CD8-positive, alpha-beta T cell (primary cell): ENCODE measurements at places on chromosomes 12 and 14.

DNA sequence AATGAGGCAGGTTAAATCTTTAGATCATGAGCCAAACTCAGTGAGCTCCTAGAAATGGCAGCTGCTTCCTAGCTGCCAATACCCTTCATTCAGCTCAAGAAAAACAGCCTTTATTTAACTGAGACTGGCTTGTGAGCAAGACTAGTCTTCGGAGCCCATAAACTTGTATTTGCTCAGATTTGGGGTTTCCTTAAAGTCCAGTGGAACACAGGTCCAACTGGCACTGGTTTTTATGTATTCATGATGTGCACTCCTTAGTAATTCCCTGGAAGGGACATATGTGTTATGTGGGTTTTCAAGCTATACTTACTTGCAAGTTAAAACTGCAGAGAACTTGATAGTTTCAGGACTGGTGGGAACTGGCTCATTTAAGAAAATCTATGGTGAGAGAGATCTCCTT lies 380.1 kb upstream of the TMEM132C start:
- DNase-seq, result no peak

DNA sequence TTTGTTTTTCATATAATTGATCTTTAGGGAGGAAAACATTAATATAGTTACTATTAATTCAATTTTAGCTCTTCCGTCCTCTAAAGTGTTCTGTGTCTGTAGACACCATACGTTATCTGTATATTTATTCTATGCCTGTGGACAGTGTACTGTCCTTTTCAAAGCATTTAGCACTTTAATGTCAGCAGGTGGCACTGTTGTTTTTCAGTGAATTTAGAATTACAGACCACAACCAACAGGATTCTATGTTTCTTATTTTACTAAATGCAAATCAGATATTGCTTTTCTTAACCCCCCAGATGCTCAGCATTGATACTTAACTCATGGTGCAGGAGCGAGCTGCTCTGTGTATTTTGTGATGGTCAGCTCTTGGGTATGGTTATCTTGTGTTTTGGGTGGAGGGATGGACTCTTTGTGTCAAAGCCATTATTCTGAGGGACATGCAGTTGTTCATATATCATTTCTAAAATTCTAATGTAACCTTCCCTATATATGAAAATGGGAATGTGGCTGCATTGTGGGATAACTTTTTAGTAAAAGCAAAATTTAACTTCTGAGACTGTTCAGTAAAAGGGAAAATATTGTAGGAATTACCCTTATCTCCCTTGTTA lies 65.2 kb downstream of the PAPOLA start:
- DNase-seq, result no peak

- no peak for DNase-seq
Observed at GRCh38 chr12:16607906-16608775, 2.2 kb upstream of the LMO3 start.

GRCh38 chr12:26643532-26644315 lies 189.3 kb downstream of the ITPR2 start:
- no peak for DNase-seq

GRCh38 chr12:104656383-104656782 lies 199.6 kb downstream of the CHST11 start:
- DNase-seq, result no peak

GRCh38 chr12:4172999-4173398 lies 100.6 kb upstream of the CCND2 start:
- no peak for DNase-seq

GRCh38 chr14:76236172-76237130 lies 84.7 kb downstream of the GPATCH2L start:
- DNase-seq, result no peak

GRCh38 chr12:131456301-131457027 lies 254.4 kb upstream of the SFSWAP start:
- no peak for DNase-seq

- DNase-seq, result no peak
Observed at GRCh38 chr12:113973109-113973904, 7.2 kb upstream of the RBM19 start.

GRCh38 chr14:84340938-84341337 lies 1189.0 kb upstream of the FLRT2 start:
- DNase-seq, result no peak

DNA sequence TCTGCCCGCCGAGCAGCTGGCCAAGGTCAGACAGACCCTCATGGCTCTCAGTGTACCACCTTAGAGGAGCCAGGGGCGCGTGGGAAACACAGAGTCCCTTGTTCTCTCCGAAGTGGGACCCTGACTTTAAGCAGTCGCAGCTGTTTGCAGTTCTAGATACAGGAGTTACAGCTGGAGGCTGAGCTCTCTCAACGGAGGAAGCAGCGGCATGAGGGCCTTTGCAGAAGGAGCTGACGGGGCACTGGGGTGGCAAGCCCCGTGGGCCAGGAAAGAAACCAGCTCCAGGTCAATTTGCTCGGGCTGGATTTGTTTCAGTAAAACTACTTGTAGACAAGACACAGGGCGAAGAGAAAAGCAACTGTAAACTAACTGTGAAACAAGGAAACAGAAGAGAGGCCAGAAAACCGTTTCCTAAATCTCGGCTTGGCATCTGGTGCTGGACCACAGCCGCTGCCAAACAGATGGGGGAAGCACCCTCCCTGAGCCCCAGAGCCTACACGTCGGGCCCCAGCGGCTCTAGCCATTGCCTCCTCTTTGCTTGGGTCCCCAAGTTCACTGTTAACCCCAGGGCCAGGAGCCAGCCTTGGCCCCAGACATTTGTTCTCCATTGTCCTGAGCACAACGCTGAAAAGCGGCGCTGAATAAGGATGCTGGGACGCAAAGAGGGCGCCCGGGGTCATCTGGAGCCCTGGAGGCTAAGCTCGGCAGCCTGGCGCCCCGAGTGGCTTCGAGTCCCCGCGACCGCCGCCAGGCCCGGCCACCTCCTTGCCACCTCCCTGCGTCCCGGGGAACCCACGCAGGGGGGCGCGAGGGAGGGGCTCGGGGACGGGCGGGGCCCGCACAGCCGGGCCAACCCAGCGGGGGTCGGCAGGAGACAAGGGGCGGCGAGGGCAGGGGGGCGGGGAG lies 914 bp upstream of the PACS2 start:
- DNase-seq, result no peak

DNA sequence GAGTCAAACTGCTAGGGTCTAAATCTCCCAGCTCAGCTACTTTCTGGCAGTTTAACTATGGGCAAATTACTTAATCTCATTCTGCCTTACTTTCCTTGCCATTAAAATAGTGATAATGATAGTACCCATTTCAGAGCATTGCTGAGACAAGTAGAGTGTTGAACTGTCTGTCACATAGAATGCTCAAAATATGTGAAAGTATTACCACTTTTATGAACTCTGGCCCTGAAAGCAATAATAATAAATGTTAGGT lies 19.9 kb downstream of the SRGAP1 start:
- DNase-seq, result no peak

DNA sequence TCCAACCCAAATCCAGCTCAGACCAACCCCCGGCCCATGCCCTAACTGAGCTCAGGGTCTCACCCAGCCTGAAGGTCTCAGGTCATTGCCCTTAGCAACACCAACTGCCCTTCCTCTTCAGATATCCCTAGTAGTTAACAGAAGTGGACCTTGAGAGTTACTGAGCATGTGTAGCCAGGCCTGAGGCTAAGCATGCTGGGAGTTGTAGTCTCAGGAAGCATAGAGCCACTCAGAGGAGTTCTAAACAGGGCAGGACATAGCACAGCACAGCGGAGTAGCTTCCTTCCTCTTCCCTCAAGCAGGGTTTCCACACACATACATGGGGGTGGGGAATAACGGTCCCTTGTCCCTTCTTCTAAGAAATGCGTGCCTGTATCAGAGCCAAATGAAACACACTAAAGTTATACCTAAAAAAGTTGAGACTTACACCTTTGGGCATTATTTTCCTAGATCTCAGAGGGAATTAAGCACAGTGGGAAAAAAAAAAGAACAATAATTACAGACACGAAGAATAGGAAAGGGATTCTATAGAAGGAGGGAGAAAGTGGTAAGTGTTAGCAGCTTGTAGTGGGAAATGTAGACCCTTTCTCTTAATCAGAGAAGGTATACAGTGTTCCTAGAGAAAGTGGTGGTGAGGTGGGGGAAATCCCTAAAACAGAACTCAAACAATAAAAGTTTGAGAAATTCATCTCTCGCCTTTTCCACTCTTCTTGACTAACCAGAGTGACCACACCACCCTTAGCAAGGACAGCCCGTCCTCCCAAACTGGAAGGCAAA lies 4.4 kb downstream of the KMT2D start:
- DNase-seq, result peak; percentile 84

DNA sequence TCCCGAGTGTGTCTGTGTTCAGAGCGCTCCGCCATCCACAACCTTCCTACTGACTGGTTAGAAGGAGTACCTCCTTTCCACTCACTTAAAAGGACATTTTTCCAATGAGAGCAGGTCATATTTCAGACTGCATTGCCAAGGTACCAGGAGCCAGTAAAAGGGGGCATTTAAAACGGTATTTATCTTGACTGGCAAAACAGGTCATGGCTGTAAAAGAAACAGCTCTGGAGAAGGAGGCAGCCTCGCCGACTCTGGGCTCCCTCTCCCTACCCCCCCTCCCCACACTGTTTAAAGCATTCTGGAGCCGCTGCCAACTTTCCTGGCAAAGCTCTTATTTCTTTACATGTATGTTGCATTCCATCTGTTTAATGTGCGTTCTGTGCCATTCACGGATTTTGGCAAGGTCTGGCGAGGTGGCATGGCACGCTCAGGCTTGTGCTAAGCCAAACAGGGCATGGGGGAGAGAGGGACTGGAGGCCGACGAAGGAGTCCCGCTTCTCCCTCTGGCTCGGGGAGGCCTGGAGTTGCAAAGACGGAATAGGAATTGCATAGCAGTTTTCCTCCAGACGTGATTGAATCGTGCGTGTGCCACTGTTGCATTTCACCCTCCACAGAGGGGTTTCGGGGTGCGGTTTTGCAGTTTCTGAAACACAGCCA lies 41.2 kb upstream of the MED13L start:
- no peak for DNase-seq

DNA sequence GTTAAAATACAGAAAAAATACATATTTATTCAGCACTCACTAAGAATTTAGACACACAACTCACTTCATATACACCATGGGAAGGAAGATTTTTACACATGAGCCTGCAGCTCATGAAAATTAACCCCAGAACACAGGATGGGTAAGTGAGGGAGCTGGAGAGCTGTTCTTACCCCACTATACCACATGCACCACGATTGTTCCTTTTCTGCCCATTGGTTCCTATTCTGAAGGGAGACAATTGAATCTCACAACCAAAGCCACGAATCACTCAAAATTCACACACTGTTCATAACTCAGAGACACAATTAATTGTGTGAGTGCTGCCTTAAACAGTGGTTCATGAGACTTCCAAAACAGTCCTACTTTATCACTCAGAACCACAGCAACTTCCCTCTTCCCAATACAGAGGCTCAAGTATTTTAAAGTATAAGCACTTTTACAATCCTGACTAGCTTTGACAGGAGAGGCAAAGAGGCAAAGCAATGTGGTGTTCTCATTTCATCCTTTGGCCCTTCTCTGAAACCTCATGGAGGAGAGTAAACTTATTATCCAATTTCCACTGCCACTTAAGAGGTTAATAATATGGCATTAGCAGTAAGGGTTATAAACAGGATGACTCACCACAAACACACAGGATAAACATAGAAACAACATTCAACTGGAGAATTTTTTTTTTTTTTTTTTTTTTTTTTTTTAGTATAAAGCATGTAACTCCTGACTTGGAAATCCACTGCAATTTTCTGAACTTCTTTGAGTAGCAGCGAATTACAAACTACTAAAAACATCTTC lies 59.5 kb downstream of the ITPR2 start:
- no peak for DNase-seq
